Liver (tissue), 10 donors: ENCODE measurements at places on chromosomes 1 and 21.

- DNase-seq = no peak
These were observed 31.7 kb upstream of the HAO2 start for GRCh38 chr1:119336848-119337247.

DNA sequence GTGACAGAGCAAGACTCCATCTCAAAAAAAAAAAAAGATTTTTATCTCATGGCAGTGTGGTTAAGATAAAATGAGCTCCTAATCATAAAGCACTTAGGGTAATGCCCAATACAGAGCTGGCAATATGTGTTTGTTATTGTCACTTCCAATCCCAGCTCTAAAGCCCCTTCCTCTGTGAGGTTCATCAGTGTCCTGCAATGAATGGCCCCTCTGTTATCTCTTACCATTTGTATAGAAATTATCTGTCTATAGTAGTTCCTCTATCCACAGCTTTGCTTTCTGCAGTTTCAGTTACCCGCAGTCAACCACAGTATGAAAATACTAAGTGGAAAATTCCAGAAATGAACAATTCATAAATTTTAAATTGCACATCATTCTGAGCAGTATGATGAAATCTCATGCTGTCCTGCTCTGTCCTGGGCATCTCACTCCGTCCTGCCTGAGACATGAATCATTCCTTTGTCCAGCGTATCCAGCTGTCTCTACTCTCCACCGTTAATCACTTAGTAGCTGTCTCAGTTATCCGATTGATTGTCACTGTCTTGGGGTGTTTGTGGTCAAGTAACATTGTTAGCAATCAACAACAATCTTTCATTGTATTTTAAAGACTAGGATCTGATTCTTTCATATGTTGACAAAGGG lies 50.2 kb upstream of the DNAH14 start:
- no peak for DNase-seq

GRCh38 chr1:207949571-207950195 lies 38.8 kb upstream of the CD34 start:
- DNase-seq = no peak

DNA sequence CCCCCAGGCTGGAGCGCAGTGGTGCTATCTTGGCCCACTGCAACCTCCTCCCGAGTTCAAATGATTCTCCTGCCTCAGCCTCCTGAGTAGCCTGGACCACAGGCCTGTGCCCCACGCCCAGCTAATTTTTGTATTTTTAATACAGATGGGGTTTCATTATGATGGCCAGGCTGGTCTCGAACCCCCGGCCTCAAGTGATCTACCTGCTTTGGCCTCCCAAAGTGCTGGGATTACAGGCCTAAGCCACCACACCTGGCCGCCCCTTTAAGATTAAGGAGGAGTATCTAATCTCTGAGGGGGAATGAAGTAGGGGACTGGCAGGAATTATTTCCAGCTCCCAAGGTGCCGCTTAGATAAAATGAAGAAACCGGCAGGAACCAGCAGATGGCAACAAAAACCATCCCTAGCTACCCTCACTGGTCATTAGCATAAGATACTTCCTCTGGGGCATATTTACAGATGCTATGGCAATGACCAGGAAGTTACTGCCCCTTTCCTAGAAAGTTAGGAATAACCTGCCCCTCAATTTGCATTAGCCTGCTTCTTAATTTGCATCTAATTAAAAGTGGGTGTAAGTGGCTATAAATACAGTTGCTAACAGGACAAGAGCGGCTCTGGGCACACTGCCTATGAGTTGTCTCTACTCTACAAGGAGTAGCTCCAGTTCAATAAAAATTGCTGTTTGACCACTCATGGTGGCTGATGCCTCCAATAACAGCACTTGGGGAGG lies 7.1 kb upstream of the NSUN4 start:
- DNase-seq = no peak

- DNase-seq = no peak
These were observed 22.4 kb upstream of the RUNX3 start for GRCh38 chr1:24952413-24952841.

GRCh38 chr21:42223826-42224575 lies 5.1 kb downstream of the ABCG1 start:
- DNase-seq = no peak

DNA sequence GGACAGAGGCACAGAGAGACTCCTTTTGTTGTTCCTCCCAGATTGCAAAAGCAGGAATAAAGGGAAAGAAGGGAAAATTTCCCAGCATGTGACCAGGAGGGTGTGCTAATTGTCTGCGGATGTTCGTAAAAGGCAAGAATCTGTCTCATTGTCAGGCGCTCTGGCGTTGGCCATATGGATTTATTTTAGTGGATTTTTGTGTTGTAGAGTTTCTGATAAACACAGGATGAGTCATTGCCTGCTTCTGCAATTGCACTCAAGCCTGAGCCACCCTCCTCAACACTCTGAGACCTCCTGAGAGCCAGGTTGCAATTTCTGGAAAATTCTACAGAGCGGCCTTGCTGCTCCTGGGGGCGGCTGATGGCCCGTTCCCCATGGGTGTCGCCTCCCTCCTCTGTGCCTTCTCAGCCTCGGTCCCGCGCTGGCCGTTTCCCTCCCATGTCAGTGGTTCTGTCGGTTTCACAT lies 227.7 kb downstream of the KAZN start:
- DNase-seq = no peak

DNA sequence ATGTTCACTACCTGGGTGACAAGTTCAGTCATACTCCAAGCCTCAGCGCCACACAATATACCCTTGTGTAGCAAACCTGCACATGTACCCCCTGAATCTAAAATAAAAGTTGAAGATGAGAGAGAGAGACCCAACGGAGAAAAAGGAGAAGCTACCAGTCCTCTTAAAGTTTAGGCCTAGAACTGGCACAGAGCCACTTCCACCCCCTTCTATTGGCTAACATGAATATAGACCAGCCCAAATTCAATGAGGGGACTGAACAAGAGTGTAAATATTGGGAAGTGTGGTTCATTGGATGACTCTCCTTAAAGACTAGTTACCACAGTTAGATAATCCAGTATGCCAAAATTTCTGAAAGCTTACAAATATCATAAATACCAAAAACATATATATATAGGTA lies 139.9 kb upstream of the ATP1B1 start:
- no peak for DNase-seq

GRCh38 chr1:198333744-198334143 lies 176.9 kb downstream of the NEK7 start:
- DNase-seq = no peak

DNA sequence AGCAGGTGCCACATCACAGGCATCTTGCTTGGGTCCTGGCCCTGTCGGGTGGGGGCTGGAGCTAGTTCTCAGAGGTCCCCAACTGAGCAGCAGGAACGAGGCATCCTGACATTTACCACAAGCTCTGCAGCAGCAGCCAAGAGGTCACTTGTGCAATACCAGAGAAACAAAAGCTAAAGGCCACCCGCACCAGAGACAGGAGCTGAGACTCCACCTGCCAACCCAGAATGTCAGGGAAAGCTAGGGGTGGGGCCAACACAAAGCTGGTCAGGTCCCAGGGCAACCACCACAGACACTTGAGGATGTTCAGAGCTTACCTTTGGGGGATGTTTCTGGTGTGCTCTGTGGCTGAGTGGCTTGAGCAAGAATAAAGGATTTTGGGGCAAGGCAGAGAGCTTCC lies 13.6 kb upstream of the SYT6 start:
- DNase-seq = no peak

GRCh38 chr1:183234660-183235476 lies 48.8 kb downstream of the LAMC2 start:
- DNase-seq = no peak

GRCh38 chr1:113433184-113433583 lies 42.9 kb downstream of the MAGI3 start:
- no peak for DNase-seq

GRCh38 chr1:186943891-186944686 lies 115.3 kb downstream of the PLA2G4A start:
- no peak for DNase-seq

DNA sequence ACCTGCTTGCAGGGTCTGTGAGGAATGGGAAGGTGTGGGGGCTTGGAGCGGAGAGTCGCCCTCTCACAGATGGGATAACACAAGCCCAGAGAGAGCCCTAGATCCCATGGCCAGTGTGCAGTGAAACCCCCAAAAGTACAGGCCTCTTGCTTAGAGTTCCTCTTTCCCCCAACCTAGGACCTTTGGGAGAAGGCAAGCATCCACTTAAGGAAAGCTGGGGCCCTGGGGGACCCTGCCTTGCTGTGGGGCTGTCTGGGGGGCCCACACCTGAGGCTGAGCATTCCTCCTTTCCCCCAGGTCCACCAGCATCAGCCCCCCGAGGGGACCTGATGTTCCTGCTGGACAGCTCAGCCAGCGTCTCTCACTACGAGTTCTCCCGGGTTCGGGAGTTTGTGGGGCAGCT lies 1.1 kb downstream of the VWA1 start:
- DNase-seq = no peak

DNA sequence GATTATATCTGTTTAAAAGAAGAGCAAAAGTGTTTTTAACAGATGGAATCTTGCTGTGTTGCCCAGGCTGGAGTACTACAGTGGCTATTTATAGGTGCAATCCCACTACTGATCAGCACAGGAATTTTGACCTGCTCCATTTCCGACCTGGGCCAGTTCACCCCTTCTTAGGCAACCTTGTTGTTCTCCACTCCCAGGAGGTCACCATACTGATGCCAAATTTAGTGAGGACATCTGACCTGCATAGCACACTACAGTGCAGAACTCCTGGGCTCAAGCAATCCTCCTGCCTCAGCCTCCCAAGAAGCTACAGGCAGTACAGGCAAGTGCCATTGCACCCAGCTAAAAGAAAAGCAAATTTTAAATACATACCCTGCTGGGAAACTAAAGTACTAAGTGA lies 11.3 kb upstream of the NUP210L start:
- DNase-seq = no peak
